ENCODE measurements at places on chromosomes 12 and 14. TPM values are rescaled to one million over a fixed set of nuclear protein-coding genes. Genes with fewer than 3 reads are reported as not detected.

Gene PLXNC1
- total RNA-seq: 2.0 TPM

Gene E2F7
- 19.8 TPM for total RNA-seq

Gene CLEC12A
- total RNA-seq: not detected

Gene SERPINA10
- total RNA-seq: not detected

Gene POP5
- 54.7 TPM for total RNA-seq

Gene IGFBP6
- total RNA-seq: 7.4 TPM

Gene RASAL1
- 8.1 TPM for total RNA-seq

Gene ACVRL1
- 0.64 TPM for total RNA-seq

Gene RPS6KA5
- total RNA-seq: 5.3 TPM

Gene HSPB8
- 6.7 TPM for total RNA-seq

Gene PUS7L
- 16.4 TPM for total RNA-seq

DNA sequence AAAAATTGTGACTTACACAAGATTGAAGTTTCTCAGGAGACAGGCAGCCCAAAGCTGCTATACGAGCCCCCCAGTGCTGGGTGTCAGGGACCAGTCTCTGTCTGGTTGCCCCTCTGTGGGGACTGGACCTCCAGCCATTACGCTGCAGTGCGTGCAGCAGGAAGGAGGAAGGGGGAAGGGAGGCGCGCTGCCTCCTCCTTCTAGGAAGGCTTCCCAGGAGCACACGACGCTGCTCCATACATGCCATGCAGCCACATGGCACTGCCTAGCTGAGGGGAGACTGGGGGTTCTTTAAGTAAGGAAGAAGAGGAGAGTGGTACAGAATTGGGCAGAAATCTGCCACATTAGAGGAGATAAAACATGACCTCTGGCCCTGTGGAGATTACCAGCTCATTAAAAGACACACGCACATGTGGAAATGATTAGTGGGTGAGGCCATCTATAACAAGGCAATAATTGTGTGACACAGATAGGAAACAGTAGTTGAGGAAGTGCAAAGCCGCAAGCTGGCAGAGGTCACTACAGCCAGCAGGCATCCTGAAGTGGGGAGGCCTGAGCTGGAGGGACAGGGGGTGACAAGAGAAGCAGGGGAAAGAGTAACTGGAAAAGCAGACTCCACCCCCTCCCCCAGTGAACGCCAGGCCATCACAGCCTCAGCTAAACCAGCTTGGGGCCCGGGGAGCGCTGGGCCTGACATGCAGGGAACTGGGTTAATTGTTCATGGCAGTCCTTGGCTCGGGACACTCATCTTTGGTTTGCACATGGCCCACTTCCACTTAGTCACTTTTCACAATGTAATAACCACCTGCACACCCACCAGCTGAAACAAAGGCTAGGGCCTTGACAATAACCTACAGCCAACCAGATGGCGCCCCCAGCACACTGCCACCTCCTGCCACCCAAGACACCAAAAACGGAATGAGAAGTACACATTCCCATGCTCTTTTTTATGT lies 39.6 kb downstream of the CCDC88C start:
- DNase-seq: no peak

- no peak for DNase-seq
Observed at GRCh38 chr12:38912116-38912515, 6.7 kb upstream of the CPNE8 start.

DNA sequence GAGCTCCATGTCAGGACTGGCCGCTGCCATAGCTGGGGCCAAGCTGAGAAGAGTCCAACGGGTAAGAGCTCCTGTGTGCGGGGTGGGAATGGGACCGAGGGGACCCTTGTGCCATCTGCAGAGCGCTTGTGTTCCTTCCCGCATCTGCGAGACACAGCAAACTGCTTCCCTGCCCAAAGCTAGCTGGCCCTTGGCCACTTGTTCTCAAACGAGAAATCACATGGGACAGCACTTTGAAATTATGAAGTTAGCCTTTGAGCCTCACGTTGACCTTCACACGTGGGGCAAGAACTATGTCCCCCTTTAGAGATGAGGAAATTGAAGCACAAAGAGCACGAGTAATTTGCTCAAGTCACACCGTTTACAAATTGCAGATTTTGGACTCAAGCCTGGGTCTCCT lies 30.8 kb downstream of the DEGS2 start:
- DNase-seq: no peak

- no peak for DNase-seq
Observed at GRCh38 chr12:69065775-69066174, 132.8 kb upstream of the CPM start.

GRCh38 chr14:28760431-28760996 lies 6.1 kb upstream of the FOXG1 start:
- DNase-seq: no peak

GRCh38 chr12:114747012-114747858 lies 63.3 kb upstream of the TBX3 start:
- DNase-seq: no peak

DNA sequence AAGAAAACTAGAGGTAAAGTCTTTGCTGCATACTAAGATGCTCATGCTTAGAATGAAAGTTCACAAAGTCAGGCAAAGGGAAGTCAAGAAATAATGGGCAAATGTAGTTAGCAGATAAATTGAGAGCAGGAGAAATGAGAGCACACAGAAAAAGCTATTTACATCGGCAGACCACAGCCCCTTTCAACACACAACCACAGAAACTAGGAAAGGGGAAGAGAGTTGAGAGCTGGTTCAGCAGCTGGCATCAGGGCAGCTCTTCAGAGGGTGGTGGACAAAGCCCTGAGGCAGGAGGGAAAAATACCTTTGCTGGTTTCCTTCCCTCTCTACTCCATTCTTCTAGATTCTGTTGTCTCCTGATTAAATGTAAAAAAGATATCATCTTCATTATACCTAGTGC lies 95.4 kb upstream of the ANO4 start:
- DNase-seq: no peak

GRCh38 chr12:53045696-53046045 lies 4.2 kb upstream of the TNS2 start:
- DNase-seq: no peak

- DNase-seq: no peak
Observed at GRCh38 chr12:115046805-115047204, 362.8 kb upstream of the TBX3 start.

DNA sequence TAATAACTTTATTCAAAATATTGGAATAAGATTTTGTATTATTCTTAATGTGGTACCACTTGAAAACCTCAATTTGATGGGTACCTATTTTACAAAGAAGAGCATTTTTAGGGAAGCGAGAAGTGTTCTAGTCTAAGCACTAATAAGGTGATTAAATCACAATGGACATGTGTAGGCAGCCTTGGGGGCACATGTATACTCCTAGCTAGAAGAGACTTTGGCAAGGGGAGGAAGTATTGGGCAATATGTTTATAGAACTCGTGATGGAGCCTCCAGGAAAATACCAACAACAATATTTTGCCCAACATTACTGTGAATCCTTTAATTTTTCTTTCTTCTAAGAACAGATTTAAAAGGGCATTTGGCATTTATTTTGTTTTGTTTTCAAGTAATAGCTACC lies 280.3 kb downstream of the ADAMTS20 start:
- no peak for DNase-seq

GRCh38 chr12:49476091-49476490 lies 62.7 kb upstream of the KCNH3 start:
- DNase-seq: peak; percentile 28

DNA sequence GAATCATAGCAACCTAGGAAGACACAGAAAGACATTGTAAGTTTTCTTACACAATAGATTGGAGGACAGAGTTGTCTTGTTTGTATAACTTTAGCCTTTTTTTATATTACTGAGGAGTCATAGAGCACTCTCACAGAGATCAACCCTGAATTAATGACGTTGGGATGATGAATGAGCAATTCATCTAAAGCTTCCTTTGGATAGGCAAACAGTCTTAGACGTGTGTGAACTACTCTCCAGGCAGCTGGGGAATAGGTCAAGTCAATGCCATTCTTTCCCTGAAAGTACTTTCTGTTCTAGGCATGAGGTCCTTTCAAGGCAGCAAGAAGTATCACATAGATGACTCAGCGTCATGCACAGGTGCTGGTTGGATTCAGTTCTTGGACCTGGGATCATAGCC lies 369.1 kb upstream of the NOVA1 start:
- no peak for DNase-seq

GRCh38 chr12:91106283-91106682 lies 5.0 kb downstream of the LUM start:
- no peak for DNase-seq

- DNase-seq: no peak
Observed at GRCh38 chr14:100168506-100168905, 9.1 kb upstream of the DEGS2 start.

DNA sequence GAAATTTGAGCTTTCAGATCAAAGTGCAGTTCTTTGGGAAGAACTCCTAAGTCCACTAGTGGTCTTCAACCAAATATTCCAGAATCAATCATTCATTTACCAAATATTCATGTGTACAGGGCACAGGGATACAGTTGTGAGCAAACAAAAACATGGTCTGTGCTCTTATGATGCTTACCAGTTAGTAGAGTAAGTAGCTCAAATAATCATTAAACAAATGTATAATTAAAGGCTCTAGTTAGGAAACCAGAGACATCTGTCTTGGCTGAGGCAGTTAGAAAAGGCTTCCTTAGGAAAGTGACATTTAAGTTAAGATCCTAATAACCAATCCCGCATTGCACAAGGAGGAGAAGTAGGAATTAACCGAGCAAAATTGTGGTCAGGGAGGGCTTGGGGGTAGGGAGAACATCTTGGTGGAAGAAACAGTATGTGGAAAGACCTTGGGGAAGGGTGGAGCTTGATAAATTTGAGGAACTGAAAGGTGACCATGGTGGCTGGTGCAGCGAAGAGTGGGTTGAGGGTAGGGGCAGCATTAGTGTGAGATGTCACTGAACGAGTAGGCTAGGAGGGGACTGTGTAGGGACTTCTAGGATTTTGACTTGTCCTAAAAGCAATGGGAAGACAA lies 40.0 kb downstream of the PEBP1 start:
- no peak for DNase-seq

GRCh38 chr12:14548609-14549008 lies 19.1 kb downstream of the PLBD1 start:
- no peak for DNase-seq

- DNase-seq: peak; percentile 13
Observed at GRCh38 chr14:86129426-86129825, 599.5 kb downstream of the FLRT2 start.

GRCh38 chr12:55713721-55714120 lies 2.1 kb upstream of the BLOC1S1 start:
- DNase-seq: no peak

- DNase-seq: no peak
Observed at GRCh38 chr12:112759786-112760185, 31.8 kb upstream of the RPH3A start.

GRCh38 chr14:49589387-49589786 lies 3.2 kb upstream of the RPS29 start:
- DNase-seq: no peak

GRCh38 chr12:108670066-108670631 lies 36.5 kb upstream of the SELPLG start:
- DNase-seq: no peak

- DNase-seq: peak; percentile 10
Observed at GRCh38 chr12:80598004-80598606, 109.3 kb upstream of the MYF6 start.

DNA sequence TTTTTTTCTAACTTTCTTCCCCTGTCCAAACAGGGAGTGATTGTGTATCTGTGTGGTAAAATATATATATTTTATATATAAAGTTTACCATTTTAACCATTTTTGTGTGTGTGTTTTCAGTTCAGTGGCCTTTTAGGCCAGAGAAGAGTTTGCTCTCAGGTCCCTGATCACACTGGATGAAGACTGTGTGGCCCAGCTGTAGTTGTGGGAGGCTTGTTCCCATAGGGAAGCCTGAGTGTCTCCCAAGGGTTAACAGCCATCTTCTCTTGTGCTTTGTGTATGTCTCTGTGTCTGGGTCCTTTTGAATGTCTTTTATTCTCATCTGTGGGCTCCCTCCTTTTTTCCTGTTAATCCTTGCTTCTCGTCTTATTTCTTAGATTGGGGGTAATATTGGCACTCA lies 23.4 kb downstream of the CGRRF1 start:
- DNase-seq: no peak

DNA sequence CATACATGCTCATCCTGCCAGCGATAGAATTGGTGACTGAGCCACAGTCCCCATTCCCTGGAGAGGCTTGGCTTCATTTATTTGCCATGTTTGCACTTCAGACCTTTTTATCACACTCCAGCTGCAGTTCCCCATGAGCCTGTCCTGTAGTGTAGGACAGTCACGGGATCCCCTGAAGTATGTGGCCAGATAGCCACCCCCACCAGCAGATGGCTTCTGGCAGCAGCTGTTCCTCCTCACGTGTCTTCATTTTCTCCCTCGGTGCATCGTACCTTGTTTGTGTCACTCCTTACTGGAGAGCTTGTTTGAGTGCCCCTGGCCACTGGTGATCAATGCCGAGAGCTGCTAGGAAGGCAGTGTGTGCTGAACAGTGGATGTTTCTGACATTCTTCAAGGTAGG lies 40.2 kb downstream of the UBE3B start:
- DNase-seq: no peak

GRCh38 chr14:22190411-22191191 lies 398.4 kb downstream of the DAD1 start:
- no peak for DNase-seq

- DNase-seq: peak; percentile 18
Observed at GRCh38 chr12:114335607-114336006, 70.3 kb downstream of the TBX5 start.

DNA sequence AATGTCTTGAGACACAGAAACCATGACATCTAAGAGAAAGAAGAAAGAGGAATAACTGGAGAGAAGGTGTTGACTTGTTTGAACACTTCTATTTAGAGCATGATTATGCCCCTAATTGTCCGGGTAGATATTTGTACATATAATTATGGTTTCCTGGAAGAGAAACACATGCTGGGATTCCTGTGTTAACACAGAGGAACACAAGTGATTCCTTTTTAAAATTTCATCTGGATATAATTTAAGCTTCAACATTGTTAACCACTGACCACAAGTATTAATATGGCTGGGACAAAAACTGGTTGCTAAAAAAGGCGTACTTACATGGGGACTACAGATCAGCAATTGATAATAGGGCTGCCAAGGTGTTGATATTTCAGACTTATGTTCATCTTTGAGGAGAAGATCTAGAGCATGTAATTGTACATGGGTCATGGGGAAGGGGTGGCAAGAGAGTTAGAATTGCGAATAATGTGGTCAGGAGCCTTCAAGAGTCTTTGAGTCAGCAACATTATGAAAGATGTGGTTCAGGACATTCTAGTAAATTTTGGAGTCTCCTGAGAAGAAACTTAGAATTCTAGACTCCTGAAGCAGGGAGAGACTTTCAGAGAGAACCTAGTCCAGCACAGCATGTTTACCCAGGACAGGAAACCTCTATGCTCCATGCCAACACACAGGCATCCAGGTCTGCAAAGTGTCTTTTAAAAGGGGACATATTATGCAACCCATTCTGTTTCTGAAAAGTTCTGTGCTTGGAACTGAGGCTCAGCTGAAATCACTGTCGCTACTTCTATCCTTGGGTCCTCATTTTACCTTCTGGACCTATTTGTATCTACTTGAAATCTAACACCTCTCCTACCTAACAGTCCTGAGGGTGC lies 56.5 kb downstream of the SLC38A1 start:
- no peak for DNase-seq

GRCh38 chr12:93183940-93184671 lies 193.6 kb upstream of the NUDT4 start:
- DNase-seq: no peak

- no peak for DNase-seq
Observed at GRCh38 chr12:104966677-104967076, 8.6 kb upstream of the SLC41A2 start.

- DNase-seq: no peak
Observed at GRCh38 chr12:104115587-104115975, 22.4 kb downstream of the NFYB start.
